ENCODE measurements at places on chromosomes 16 and 17.

- DNase-seq, result no peak
Measured at GRCh38 chr17:5753421-5753820, 169.1 kb upstream of the NLRP1 start.

DNA sequence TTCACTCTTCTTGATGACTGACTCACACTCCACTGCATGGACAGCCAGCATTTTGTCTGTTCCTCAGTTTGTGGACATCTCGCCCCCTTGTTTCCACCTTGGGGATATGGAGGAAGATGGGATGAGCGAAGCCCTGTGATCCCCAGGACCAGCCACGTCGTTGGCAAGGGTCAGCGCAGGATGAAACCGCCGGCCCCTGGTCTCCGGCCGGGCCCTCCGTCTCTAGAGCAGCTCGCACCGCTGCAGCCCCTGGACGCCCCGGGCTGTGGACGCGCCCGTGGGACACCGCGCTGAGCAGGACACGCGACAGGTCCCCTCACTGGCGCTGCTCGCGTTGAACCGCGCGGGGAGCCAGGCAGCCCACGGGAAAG lies 604 bp upstream of the ZC3H18 start:
- no peak for DNase-seq

DNA sequence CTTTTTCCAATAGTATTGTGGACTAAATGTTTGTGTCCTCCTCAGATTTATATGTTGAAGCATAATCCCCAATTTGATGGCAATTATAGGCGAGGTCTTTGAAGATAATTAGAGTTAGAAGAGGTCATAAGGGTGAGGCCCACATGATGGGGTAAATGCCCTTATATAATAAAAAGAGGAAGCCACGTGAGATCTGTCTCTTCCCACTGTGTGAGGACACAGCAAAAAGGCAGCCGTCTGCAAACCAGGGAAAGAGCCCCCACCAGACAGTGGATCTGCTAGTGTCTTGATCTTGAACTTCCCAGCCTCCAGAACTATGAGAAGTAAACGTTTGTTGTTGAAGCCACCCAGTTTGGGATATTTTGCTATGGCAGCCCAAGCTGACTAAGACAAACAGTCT lies 76.0 kb downstream of the LYRM1 start:
- no peak for DNase-seq

DNA sequence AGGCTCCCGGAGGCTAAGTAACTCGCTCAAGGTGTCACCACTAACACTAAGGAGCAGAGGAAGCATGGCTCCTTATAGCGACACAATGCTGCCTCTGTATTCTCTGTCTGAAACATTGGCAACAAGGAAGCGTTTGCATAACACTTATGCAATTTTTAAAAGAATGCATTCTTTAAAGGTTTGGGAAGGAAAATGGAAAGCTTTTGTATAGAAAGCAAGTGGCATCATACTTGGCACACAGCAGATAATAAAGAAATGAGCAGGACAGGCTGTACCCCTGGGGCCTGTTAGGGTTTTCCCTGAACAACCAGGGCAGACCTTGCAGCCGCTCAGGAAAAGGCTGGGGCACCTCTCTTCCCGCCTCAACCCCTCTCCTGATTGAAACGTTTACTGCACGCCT lies 36.9 kb downstream of the PPL start:
- no peak for DNase-seq

GRCh38 chr17:70104791-70105523 lies 29.9 kb downstream of the KCNJ16 start:
- no peak for DNase-seq

DNA sequence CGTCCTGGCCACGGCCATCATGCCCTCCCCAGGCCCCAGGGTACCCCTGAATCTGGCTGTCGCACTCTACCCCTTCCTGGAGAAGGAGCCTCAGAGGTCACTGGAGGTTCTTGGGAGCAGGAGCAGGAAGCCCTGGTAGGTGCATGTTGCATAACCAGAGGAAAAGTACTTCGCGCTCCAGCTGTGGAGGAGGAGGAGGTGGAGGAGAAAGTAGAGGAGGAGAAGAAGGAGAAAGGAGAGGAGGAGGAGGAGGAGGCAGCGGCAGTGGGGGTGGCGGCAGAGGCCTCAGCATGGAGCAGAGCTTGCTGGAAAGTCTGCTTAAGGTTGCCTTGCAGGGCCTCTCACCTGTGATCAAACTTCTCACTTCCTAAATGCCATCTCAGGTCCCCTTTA lies 61.8 kb downstream of the BAIAP2 start:
- no peak for DNase-seq

DNA sequence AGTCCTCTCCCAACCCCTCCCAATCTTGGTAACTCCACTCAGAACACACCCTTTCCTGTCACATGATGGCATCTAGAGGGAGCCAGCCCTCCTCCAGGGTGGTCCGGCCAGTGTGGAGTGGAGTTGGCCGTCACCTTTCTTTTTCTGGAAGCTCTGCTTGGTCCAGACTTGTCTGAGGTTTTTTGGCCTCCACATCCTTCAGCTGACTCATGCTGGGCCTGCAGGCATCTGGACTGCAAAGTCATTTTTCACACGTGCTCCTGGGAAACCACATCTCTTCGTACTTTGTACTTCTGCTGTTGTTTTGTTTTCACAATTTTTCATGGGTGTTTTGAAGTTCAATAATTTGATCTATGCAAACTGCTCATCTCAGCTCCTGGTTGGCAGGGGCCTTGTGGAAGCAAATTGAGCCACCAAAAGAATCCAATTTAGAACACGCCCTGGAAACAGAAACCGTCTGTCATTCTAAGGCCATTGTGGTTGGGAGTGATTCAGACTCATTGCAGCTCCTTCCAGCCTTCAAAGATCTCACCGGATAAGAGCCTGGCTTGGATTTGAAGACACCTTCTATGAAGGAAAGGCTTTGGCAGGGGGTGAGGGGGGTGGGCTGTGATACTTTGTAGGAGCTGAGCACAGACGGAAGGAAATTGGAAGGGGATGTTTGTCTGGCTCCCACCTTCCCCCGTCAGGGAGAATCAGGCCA lies 42.4 kb upstream of the NF1 start:
- peak; percentile 85 for DNase-seq

DNA sequence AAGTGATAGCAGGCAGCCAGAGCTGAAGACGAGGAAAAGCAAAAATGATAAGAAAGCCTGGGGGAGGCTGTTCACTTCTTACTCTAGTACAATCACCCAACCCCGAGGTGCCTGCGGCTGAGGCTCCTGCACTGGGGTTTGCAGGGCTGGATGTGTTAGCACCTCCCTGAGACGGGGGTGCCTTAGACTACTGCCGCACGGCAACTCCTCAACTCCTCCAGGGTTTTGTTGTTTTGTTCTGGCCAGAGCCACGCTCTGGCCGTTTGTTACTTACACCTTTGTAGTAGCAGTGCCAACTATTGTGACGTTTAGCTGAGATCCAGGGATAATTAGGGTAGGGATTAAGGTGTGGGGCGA lies 51.5 kb downstream of the LDHD start:
- no peak for DNase-seq

GRCh38 chr16:83118365-83118764 lies 491.6 kb downstream of the CDH13 start:
- no peak for DNase-seq

GRCh38 chr16:7579454-7579853 lies 246.8 kb downstream of the RBFOX1 start:
- DNase-seq, result no peak

GRCh38 chr16:77308163-77308561 lies 109.0 kb downstream of the SYCE1L start:
- DNase-seq, result no peak
